MCF 10A (cell line): ENCODE measurements at places on chromosomes 16 and 17. TPM values are rescaled to one million over a fixed set of nuclear protein-coding genes. Genes with fewer than 3 reads are reported as not detected.

The PLEKHM1 gene
- total RNA-seq, result 53.4 and 87.4 TPM in 2 replicates

The KIF18B gene
- total RNA-seq, result 11.2 and 17.5 TPM in 2 replicates

- no peak for DNase-seq
Observed at GRCh38 chr17:49908782-49909714, 59.9 kb upstream of the DLX4 start.

DNA sequence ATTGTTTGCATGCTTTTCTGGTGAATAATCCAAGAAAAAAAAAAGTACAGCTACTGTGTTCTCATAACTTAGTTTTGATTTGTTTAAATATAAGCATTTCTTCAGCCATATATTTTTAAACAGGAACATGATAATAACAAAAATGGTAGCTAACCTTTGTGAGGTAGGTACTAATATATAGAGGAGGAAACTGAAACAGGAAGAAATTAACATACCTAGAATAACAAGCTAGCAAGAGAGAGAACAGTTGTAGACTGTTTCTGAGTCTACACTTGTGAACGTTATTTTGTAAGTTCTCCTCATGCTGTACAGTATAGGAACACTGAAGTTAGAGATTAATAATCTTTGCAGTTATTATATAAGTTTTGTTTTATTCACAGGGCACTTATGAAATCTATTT lies 49.3 kb downstream of the NSRP1 start:
- no peak for DNase-seq

GRCh38 chr16:69476920-69477443 lies 52.6 kb downstream of the CYB5B start:
- peak; percentile 37 for DNase-seq

DNA sequence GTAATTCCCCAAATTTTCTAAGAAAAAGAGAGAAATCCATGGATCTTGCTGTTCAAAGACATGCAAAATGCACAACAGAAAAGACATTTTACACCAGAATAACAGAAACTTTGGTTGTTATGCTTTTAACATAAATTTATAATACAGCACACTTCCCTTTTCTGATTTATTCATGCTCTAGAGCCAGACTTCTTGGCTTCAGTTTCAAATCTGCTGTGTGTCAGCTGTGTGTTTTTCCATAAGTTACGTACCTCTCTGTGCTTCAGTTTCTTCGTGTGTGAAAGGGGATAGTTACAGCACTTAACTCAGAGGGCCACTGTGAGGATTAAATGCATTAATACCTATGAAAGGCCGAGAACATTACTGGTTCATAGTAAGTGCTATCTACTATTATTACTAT lies 6.8 kb upstream of the CCL3L1 start:
- no peak for DNase-seq

The GSG1L gene
- not detected in 2 replicates for total RNA-seq

The ZCCHC14 gene
- total RNA-seq, result 23.3 and 28.2 TPM in 2 replicates

- DNase-seq, result no peak
Observed at GRCh38 chr16:48395375-48395774, 10.2 kb upstream of the SIAH1 start.

The MAP3K14 gene
- total RNA-seq, result 5.3 and 9.2 TPM in 2 replicates

DNA sequence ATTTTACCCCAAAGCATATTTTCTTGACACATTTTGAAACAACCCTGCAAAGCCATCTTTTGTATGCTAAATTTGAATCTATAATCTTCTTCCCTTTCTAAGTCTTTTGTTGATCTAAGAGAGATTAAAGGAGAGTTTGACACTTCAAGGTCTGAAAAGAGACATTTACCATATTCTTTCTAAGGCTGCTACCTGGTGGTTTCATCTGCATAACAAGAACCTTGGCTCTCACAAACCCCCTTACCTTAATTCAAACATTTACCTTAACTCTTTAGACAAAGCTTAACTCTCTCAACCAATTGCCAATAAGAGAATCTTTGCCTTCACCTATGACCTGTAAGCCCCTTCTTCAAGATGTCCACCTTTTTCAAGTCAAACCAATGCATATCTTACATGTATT lies 1143.6 kb downstream of the CDH11 start:
- DNase-seq, result no peak

- DNase-seq, result no peak
Observed at GRCh38 chr17:79613195-79613772, 2.4 kb upstream of the RBFOX3 start.

The SPNS2 gene
- not detected in 2 replicates for total RNA-seq
